ENCODE measurements at places on chromosomes 5 and 9. TPM values are rescaled to one million over a fixed set of nuclear protein-coding genes. Genes with fewer than 3 reads are reported as not detected.

The PCDHGB5 gene
- total RNA-seq = 0.16 TPM

The ARHGEF37 gene
- total RNA-seq = 0.88 TPM

The PCDHB13 gene
- total RNA-seq = 0.08 TPM

The PPP1R26 gene
- total RNA-seq = 0.19 TPM

The BAAT gene
- total RNA-seq = 0.07 TPM

The TMC1 gene
- total RNA-seq = not detected

The TICAM2 gene
- 1.8 TPM for total RNA-seq

The CCDC69 gene
- 94.1 TPM for total RNA-seq

The CDHR2 gene
- 3.1 TPM for total RNA-seq

The KCTD16 gene
- not detected for total RNA-seq

The SLC45A2 gene
- not detected for total RNA-seq

The AK6 gene
- total RNA-seq = 26.4 TPM

The GLRA1 gene
- total RNA-seq = not detected

The PCDHGC4 gene
- 0.22 TPM for total RNA-seq

The IRX1 gene
- total RNA-seq = not detected

The CBY3 gene
- total RNA-seq = 0.84 TPM

The CTNND2 gene
- not detected for total RNA-seq

The PCDHB8 gene
- total RNA-seq = not detected

The ATP10B gene
- not detected for total RNA-seq

The FSTL4 gene
- total RNA-seq = not detected

DNA sequence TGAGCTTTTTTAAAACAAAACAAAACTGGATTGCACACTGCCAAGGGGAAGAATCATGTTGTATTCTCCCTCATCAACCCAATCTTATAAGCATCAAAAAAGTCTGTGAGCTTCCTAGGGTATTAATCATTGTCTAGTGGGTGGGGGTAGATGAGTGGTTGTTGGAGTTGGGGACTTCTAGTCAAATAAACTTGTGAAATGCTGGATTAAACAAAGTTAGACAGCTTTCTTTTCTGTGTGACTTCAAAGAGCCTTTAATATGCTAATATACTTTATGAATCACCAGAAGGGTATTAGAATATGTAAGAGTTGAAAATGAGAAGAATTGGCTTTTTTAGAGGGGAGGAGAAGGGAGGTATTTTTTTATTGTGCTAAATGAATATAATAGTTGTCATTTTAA, 87.7 kb downstream of the GALNT10 start:
- DNase-seq = no peak

DNA sequence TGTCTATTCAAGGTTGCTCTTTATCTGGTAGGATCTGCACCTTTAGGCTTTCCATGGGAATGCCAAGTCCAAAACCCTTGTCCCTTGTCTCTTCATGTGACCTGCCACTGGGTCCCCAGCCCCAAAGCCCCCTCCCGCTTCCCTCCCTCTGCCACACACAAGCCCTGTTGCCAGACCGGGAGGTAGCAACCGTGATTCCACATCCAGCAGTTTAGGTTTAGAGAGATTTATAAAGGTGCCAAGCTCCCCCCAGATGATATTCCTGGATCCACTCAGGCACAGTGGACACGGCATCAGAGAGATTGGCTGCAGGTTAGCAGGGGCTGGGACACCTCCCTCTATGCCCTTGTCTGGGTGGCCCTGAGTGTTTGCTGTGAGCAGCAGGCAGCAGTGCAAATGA, 504.7 kb downstream of the CCDC171 start:
- no peak for DNase-seq

GRCh38 chr5:856531-857425, 6.0 kb upstream of the ZDHHC11 start:
- DNase-seq = no peak

GRCh38 chr9:19787672-19788071, 1.2 kb downstream of the SLC24A2 start:
- DNase-seq = no peak

DNA sequence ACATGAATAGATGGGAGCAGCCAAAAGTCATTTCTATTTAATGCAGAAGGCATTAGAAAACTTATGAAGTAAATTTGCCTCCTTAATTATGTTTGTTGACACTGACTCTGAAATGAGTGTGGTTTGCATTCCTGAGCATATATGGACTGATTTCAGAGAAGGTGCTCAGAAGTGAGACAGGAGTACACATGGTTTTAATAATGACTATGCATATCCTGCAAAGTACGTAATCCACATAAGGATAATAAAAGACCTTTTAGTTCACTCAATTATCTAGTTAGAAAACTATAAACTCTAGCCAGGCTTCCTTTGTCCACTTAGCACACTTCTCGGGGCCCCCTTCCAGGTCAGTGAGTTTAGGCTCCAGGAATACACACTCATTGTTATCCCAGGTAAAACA, 75.7 kb upstream of the SNX2 start:
- DNase-seq = no peak

GRCh38 chr5:81027481-81028058, 67.4 kb downstream of the RASGRF2 start:
- DNase-seq = no peak

GRCh38 chr5:91272858-91273257, 110.3 kb downstream of the ARRDC3 start:
- no peak for DNase-seq

- DNase-seq = no peak
These were observed 76.6 kb upstream of the SHB start for GRCh38 chr9:38145526-38146053.

GRCh38 chr9:34133436-34133949, 7.0 kb upstream of the DCAF12 start:
- no peak for DNase-seq

GRCh38 chr5:97929383-97929782, 746.3 kb upstream of the RIOK2 start:
- no peak for DNase-seq

- no peak for DNase-seq
These were observed 230.8 kb downstream of the AGTPBP1 start for GRCh38 chr9:85510830-85511504.

DNA sequence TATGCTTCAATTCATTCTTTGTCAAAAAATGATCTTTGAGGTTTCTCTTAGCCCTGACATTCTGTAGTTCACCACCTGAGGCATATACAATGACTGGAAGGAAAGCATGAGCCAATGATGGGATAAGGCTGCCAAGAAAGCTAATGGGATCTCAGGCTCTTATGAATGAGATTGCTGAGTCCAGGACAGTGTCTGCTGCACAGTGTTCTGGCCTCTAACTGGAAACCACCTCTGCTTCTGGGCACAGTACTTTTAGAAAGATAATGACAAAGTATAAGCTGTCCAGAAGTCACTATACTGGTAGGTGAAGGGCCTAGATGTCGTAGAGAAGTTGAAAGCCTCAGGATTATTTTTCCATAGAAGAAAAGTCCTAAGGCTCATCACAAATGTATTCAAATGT, 69.1 kb upstream of the PAPPA start:
- DNase-seq = no peak

GRCh38 chr5:40555886-40556285, 123.8 kb upstream of the PTGER4 start:
- DNase-seq = no peak

- no peak for DNase-seq
These were observed 121.4 kb downstream of the ENC1 start for GRCh38 chr5:74519161-74519571.

DNA sequence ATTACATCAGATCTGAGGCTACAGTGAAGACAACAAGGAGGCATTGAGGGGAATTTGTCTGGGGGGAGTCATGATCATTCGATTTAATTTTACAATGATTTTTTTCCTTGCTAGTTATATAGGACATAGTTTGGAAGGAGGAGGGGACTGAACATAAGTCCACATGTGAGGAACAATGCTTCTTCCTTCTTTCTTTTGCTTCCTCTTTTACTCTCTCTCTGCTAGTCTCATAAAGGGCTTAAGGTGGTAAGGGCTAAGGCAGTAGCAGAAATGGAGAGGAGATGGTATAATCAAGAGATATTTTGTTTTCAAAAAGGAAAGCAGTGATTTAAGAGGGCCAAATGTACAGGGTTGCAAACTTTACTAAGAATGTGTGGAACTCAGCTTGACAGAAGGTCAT, 64.3 kb downstream of the GRIN3A start:
- DNase-seq = no peak

- DNase-seq = no peak
These were observed 81.7 kb downstream of the ADAMTS2 start for GRCh38 chr5:179263391-179264052.

GRCh38 chr5:61289241-61289640, 42.8 kb upstream of the ZSWIM6 start:
- no peak for DNase-seq

GRCh38 chr5:6403416-6403815, 25.1 kb upstream of the MED10 start:
- no peak for DNase-seq

DNA sequence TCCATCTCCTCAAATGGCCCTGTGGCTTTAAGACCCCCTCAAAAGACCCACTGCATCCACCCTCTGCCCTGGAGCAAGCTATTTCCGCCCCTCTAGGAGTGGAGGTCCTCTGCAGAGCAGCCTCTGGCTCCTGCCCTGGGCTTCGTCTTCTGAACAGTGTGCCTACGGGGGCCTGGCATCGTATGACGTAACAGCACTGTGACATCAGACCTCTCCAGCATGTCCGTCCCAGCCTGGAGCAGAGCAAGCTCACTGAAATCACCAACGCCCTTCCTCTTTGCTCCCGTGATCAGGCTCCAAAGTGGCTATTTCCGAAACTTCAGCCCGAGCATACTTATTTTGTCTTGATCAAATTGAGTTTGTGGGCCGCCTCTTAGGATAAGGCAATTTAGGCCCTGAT, 69.1 kb upstream of the PTCH1 start:
- no peak for DNase-seq

- DNase-seq = no peak
These were observed 48.2 kb downstream of the NKD2 start for GRCh38 chr5:1056611-1057484.

DNA sequence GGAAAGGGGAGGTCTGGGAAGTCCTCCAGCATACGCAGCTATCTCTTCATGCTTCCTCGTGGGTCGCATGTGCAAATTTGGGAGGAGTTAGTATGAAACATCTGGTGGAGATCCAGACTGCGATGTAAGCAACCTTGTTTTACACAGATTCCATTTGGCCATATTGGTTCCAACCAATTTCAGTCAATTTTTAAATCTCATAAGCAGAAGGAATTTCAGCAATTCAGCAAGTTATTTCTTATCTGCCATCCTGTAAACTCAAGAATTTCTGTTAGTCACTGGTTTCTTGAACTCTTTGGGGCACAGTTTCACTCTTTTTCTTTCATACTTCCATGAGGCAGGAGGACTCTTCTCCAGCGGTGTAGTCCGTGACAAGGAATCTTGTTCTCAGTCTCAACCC, 130.4 kb upstream of the CLINT1 start:
- DNase-seq = no peak

GRCh38 chr5:45796959-45797553, 100.9 kb upstream of the HCN1 start:
- DNase-seq = no peak

DNA sequence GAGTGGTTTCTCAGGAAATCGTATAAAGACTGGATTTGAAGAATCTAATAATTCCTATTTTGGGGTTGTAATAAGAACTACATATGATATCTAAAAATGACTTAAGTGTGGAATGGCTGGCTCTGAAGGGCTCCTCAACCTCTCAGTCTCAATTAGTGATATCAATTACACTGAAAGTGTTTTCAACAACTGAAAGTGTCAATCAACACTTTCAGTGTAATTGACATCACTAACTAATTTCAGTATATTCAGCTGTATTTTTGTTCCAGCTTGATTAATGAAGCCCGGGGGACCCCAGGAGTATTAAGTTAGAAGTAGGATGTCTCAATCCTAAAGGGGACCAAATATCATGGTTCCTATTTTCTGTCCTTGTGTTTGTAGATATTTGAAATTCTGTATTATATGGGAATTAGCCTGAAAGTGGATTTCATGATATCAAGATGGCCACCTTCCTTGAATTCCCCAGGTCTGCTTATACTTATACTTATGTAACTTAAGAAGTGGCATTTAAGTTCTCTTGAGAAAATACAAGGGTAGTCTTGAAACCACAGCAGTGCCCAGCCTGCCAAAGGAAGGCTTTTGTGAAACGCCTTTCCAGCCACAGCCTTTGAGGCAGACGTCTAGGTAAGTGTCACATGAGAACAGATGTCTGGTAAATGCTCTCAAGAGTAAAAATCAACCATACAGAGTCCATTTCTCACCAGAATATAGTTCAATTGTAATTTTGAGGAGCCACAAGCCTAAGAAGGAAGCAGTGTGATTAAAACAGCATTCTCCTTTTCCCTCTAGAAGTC, 4.6 kb downstream of the BASP1 start:
- DNase-seq = no peak

DNA sequence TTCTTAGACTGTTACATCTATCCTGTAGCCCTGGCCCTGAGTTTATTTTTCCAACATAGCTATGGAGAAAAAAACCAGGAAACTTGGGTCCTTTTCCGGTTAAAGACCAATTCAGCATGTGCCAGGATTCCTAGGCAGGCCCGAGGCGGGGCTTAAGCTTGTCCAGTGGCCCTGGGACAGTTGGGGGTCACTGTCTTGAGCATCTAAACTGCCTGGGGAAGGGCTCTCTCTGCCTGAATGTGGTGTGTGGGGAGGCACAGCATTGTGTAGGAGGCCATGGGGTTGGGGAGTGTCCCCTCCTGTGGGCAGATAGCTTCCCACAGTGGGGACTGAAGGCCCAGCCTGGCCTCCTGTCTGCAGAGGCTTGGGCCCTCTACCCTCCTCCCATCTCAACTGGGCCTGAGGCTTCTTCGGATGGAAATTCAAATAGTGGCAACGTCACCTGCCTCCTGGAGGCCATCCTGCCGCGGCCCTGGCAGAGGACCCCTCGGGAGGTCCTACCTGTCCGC, 88.8 kb downstream of the PHF2 start:
- no peak for DNase-seq

DNA sequence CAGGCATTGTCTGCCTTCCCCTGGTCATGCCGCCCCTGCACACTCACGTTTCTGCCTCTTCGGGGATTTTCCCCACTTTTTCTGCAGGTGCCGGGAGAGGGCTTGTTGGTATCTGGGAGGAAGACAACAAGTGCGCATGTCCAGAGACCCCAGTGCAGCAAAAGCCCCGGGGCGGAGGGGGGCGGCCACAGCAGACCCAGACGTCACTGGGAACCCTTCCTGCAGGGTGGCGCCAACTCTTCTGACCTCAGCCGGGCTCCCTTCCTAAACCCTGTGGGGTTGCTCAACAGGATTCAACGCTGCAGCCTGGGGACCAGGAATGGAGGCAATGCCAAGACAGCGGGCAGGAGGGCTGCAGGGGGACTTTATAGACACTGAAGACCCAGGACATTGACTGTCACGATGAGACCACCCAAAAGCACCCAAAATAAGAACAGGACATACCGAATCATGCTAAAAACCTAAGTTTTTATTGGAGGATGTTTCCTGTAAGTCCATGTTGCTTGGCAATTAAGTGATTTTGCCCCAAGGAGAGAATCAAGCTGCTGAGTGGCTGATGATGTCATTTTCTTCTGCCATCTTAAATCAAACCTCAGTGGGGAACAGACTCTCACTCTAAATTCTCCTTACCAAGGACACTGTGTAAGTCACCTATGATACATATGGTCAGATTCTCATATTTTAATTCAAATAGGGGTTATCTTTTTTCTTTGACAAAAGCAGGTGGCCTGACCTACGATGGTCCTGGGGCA, 62.9 kb upstream of the SIMC1 start:
- no peak for DNase-seq

- DNase-seq = no peak
These were observed 181.9 kb downstream of the ADAMTS6 start for GRCh38 chr5:65299861-65300260.

Measured in naive thymus-derived CD4-positive, alpha-beta T cell (primary cell).